ENCODE measurements at places on chromosomes 2 and 18. TPM values are rescaled to one million over a fixed set of nuclear protein-coding genes. Genes with fewer than 3 reads are reported as not detected.

Gene ZFAND2B
- 29.3 TPM for total RNA-seq

Gene MDH1B
- total RNA-seq, result 2.8 TPM

DNA sequence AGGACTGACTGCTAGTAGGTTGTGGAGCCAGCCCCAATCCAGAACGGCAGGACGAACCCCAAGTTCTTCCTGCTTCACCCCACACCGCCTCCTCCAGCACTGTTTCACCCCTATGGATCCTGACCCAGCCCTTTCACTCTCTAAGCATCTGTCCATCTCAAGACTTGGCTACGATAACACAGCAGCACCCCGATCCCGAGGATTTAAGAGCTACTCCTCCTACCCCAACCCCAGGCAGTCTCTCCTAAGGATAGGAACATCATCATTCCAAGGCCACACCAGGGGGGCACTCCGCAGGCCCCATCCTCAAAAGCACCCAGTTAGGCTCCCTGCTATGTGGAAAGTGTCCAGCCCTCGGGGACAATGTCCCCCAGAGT lies 645 bp downstream of the KCTD18 start:
- H3K4me3 ChIP-seq, result peak overlapping the region; percentile 87
- H3K27me3 ChIP-seq, result no peaks in the 10 kb centered on the region

GRCh38 chr18:76562286-76563122 lies 67.5 kb upstream of the ZNF516 start:
- DNase-seq, result no peak
- no peaks in the 10 kb centered on the region for H3K27me3 ChIP-seq
- peaks cover 7% of the 10 kb centered on the region for H3K4me1 ChIP-seq
- H3K27ac ChIP-seq, result no peak overlapping the region
- no peaks in the 10 kb centered on the region for H3K36me3 ChIP-seq

- H3K27ac ChIP-seq, result no peak overlapping the region
- H3K36me3 ChIP-seq, result no peaks in the 10 kb centered on the region
- H3K27me3 ChIP-seq, result no peaks in the 10 kb centered on the region
- no peak for DNase-seq
These were observed 32.4 kb upstream of the CCDC150 start for GRCh38 chr2:196607073-196607472.

DNA sequence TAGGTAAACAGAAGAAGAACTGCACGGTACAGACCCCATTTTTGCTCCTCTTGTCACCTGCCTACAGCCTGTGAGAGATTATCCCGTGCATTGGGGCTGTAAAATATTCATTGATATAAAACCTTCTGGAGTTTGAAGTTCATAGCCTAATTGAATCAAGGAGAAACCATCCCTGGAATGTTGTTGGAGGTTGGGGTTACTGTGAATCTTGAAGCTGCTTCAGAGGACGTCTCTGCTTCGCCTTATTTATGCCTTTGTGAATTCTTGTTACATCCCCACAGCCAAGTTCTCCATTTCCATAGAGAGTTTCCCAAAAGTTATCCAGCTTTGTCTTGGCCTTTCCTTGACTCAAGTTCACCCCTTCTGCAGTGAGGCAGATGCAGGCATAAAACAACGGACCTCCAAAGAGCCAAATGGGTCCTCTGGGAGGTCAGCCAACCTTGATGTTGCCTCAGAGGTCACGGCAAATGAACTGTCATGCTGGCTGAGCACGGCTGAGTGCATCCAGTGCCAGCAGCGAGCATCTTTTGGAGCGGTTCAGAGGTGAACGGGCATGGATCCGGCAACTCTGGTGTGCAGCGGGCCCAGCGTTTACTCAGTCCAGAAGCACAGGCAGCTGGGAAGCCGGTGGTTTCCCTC lies 317.6 kb downstream of the PRKCE start:
- DNase-seq, result no peak
- peaks cover 3% of the 10 kb centered on the region for H3K27me3 ChIP-seq
- H3K36me3 ChIP-seq, result no peaks in the 10 kb centered on the region

DNA sequence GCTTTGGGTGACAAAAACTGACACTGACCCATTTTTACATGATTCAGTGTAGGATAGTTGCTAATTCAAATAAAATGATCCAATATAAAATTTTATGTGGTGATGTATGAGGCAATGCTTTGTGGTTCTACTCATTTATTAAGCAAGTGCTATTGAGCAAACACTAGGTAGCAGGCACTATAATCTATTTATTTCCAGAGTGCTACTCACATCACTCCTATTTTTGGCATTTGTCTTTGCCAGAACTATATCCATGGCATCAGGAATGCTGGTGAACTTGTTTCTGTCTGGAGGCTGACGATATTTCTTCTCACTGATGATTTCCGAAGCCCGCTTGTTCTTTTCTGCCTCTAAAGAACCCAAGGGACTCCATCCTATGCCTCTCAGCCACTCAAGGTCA lies 84.3 kb downstream of the NEB start:
- no peak overlapping the region for H3K27ac ChIP-seq
- H3K36me3 ChIP-seq, result peaks cover 2% of the 10 kb centered on the region
- no peaks in the 10 kb centered on the region for H3K27me3 ChIP-seq
- H3K4me1 ChIP-seq, result peaks cover 2% of the 10 kb centered on the region
- DNase-seq, result no peak
- H3K4me3 ChIP-seq, result no peak overlapping the region

GRCh38 chr18:22466608-22467395 lies 49.1 kb upstream of the CTAGE1 start:
- H3K27ac ChIP-seq, result peak overlapping the region; percentile 37
- DNase-seq, result no peak
- H3K27me3 ChIP-seq, result peaks cover 5% of the 10 kb centered on the region
- H3K4me1 ChIP-seq, result peaks cover 65% of the 10 kb centered on the region
- H3K36me3 ChIP-seq, result no peaks in the 10 kb centered on the region
- H3K4me3 ChIP-seq, result peak overlapping the region; percentile 33

GRCh38 chr2:61291851-61292575 lies 130.0 kb downstream of the C2orf74 start:
- H3K4me1 ChIP-seq, result no peaks in the 10 kb centered on the region
- H3K27me3 ChIP-seq, result no peaks in the 10 kb centered on the region
- peaks cover 23% of the 10 kb centered on the region for H3K36me3 ChIP-seq
- no peak for DNase-seq
- no peak overlapping the region for H3K27ac ChIP-seq
- H3K4me3 ChIP-seq, result no peak overlapping the region

GRCh38 chr2:129885735-129886134 lies 93.7 kb upstream of the RAB6C start:
- no peak overlapping the region for H3K27ac ChIP-seq
- H3K36me3 ChIP-seq, result no peaks in the 10 kb centered on the region
- no peak overlapping the region for H3K4me3 ChIP-seq
- peaks cover 2% of the 10 kb centered on the region for H3K4me1 ChIP-seq
- H3K27me3 ChIP-seq, result peaks cover 30% of the 10 kb centered on the region
- no peak for DNase-seq

DNA sequence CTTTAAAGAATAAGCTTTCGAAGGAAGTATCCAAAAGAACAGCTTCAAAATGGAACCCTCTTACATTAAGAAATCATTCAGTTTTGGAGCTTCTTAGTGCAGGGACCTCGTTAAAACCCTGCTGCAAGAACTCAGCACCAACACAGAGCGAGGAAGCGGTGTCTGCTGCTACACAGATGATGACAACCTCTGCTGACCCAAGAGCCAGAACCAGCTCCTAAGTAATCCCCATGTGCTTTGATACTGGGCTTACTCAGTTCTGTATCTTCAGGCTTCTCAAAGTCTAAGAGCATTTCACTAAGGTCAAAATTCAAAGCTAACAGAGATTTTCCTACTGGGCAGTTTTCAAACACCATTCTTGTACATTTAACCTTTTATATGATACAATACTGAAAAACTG lies 194.6 kb downstream of the STK39 start:
- DNase-seq, result no peak
- no peaks in the 10 kb centered on the region for H3K27me3 ChIP-seq
- H3K4me3 ChIP-seq, result no peak overlapping the region
- H3K36me3 ChIP-seq, result peaks cover 3% of the 10 kb centered on the region

- no peak overlapping the region for H3K4me3 ChIP-seq
- H3K27me3 ChIP-seq, result peaks cover 64% of the 10 kb centered on the region
- DNase-seq, result no peak
- H3K27ac ChIP-seq, result no peak overlapping the region
These were observed 144.8 kb upstream of the GLI2 start for GRCh38 chr2:120590841-120591240.

DNA sequence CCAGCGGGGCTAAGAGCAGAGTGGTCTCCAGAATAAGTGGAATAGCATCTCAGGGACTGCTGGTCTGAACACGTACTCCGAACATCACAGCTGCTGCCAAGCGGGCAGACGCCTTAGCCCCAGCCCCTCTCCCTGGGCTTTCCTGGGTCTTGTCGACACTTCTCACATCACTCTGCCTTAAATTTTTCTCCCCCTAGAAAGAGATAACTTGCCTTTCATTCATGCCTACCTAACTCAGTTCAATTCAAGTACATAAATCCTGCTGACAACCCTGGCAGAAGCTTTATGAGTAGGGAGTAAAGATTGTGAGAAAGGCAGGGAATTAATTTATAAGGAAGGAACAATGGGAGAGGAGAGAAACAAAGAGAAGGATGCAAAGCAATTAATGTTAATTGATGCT lies 202.9 kb upstream of the TNP1 start:
- no peak for DNase-seq
- no peak overlapping the region for H3K27ac ChIP-seq
- peaks cover 2% of the 10 kb centered on the region for H3K36me3 ChIP-seq
- H3K27me3 ChIP-seq, result peaks cover 10% of the 10 kb centered on the region
